Activated naive CD8-positive, alpha-beta T cell treated with anti-CD3 and anti-CD28 coated beads, Interleukin-2, amount 50 U/mL, for 24 hours (primary cell): ENCODE measurements at places on chromosomes 2 and 18.
A peak's percentile ranks its signal among the peaks of the same experiment; 100 is the strongest.

GRCh38 chr2:10779776-10780490 lies 32.7 kb downstream of the PDIA6 start:
- DNase-seq = no peak
- H3K27me3 ChIP-seq = no peaks in the 10 kb centered on the region
- no peak overlapping the region for H3K27ac ChIP-seq

GRCh38 chr2:45674035-45674816 lies 22.8 kb downstream of the PRKCE start:
- H3K27ac ChIP-seq = no peak overlapping the region
- no peaks in the 10 kb centered on the region for H3K36me3 ChIP-seq
- peaks cover 2% of the 10 kb centered on the region for H3K4me1 ChIP-seq
- no peak overlapping the region for H3K4me3 ChIP-seq
- DNase-seq = no peak

DNA sequence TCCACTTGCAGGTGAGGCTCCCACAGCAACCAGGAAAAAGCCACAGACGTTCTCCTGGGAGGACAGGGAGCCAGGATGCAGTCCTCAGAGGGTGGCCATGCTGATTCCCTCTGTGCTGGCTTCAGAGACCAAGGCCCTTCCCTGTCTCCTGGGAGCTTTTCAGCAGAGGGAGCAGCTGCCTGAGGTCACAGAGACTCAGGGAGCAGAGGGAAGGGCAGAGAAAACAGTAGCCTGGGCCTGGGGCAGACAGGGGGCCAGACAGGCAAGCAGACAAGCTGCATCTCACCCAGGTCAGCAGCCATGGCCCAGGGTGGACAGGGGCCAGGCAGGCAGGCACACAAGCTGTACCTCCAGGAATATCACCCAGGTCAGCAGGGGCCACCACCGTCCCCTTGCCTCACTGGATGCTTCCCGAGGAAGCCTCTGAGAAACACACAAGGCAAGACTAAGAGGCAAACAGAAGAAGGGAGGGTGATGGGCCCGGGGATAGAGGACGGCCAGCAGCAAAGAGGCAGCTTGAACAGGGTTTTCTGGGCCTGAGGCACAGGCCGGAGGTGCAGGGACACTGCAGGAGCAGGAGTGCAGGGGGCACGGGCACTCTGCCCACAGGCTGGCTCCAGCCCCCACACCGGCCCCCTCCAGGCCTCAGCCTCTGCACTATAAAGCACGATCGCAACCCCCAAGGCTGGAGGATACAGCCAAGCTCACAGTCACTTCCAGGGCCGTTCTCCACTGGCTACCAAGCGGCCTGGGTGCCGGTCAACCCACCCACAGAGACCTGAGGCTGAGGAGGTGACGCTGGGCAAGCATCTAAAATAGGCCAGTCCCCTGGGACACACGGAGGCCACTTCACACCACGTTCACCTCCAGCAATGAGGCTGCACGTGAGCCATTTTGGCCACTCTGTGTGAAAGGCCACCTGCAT lies 6.1 kb downstream of the SLC66A2 start:
- no peaks in the 10 kb centered on the region for H3K27me3 ChIP-seq
- H3K4me3 ChIP-seq = no peak overlapping the region
- DNase-seq = no peak
- H3K27ac ChIP-seq = peak overlapping the region; percentile 69
- peaks cover 48% of the 10 kb centered on the region for H3K4me1 ChIP-seq
- H3K36me3 ChIP-seq = peaks cover 14% of the 10 kb centered on the region

GRCh38 chr18:41075212-41075611 lies 879.8 kb upstream of the PIK3C3 start:
- no peaks in the 10 kb centered on the region for H3K36me3 ChIP-seq
- no peak overlapping the region for H3K27ac ChIP-seq
- H3K4me1 ChIP-seq = no peaks in the 10 kb centered on the region
- no peak overlapping the region for H3K4me3 ChIP-seq
- H3K27me3 ChIP-seq = no peaks in the 10 kb centered on the region

GRCh38 chr2:121529439-121530211 lies 1.1 kb upstream of the RNU4ATAC start:
- H3K4me1 ChIP-seq = peaks cover 72% of the 10 kb centered on the region
- H3K36me3 ChIP-seq = peaks cover 35% of the 10 kb centered on the region
- DNase-seq = no peak
